Type B pancreatic cell (in vitro differentiated cells): ENCODE measurements at places on chromosomes 13 and 19. TPM values are rescaled to one million over a fixed set of nuclear protein-coding genes. Genes with fewer than 3 reads are reported as not detected.
A peak's percentile ranks its signal among the peaks of the same experiment; 100 is the strongest.

- no peak overlapping the region for H3K4me3 ChIP-seq
- H3K27ac ChIP-seq, result no peak overlapping the region
- H3K27me3 ChIP-seq, result no peaks in the 10 kb centered on the region
- peaks cover 3% of the 10 kb centered on the region for H3K4me1 ChIP-seq
Observed at GRCh38 chr19:2888731-2889224, 11.9 kb upstream of the ZNF57 start.

- no peak overlapping the region for H3K4me3 ChIP-seq
- H3K27ac ChIP-seq, result no peak overlapping the region
- DNase-seq, result no peak
- peaks cover 12% of the 10 kb centered on the region for H3K4me1 ChIP-seq
Observed at GRCh38 chr13:98284679-98285078, 107.6 kb upstream of the RNF113B start.

GRCh38 chr19:15293781-15294491 is 38.4 kb downstream of the BRD4 start:
- no peaks in the 10 kb centered on the region for H3K27me3 ChIP-seq
- peaks cover 72% of the 10 kb centered on the region for H3K4me1 ChIP-seq
- peak overlapping the region; percentile 13 for H3K27ac ChIP-seq
- H3K36me3 ChIP-seq, result peaks cover 15% of the 10 kb centered on the region

GRCh38 chr13:113488283-113488682 is 2.2 kb downstream of the DCUN1D2 start:
- peaks cover 52% of the 10 kb centered on the region for H3K4me1 ChIP-seq
- no peaks in the 10 kb centered on the region for H3K27me3 ChIP-seq
- DNase-seq, result no peak
- H3K27ac ChIP-seq, result peak overlapping the region; percentile 10
- peak overlapping the region; percentile 97 for H3K4me3 ChIP-seq

- H3K4me1 ChIP-seq, result no peaks in the 10 kb centered on the region
- no peaks in the 10 kb centered on the region for H3K27me3 ChIP-seq
- no peak for DNase-seq
- no peak overlapping the region for H3K27ac ChIP-seq
- H3K4me3 ChIP-seq, result no peak overlapping the region
Observed at GRCh38 chr19:49555600-49556411, 24.6 kb downstream of the NOSIP start.

DNA sequence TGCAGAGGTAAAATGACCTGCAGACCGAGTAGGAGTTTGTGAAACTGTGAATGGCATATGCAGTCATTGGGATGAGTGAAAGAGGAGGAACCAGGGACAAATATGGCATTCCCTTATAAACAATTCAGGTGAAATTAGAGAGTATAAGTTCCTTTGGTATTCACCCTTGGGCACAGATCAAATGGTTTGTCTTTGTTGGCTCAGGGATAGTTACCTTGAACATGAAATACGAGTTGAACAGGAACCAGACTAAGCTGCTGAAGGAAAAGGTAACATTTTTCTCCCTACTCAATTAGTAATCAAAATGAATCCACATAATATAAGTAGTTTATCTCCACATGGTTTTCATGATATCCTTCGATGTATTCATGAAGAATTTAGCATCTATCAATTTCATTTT is 50.5 kb downstream of the SLITRK1 start:
- DNase-seq, result no peak
- peaks cover 11% of the 10 kb centered on the region for H3K4me1 ChIP-seq
- no peaks in the 10 kb centered on the region for H3K36me3 ChIP-seq
- peak overlapping the region; percentile 2 for H3K4me3 ChIP-seq
- H3K27ac ChIP-seq, result peak overlapping the region; percentile 59

GRCh38 chr19:13058951-13059660 is 43.6 kb downstream of the LYL1 start:
- peak overlapping the region; percentile 23 for H3K27ac ChIP-seq
- no peak overlapping the region for H3K4me3 ChIP-seq
- peaks cover 27% of the 10 kb centered on the region for H3K4me1 ChIP-seq
- DNase-seq, result no peak

DNA sequence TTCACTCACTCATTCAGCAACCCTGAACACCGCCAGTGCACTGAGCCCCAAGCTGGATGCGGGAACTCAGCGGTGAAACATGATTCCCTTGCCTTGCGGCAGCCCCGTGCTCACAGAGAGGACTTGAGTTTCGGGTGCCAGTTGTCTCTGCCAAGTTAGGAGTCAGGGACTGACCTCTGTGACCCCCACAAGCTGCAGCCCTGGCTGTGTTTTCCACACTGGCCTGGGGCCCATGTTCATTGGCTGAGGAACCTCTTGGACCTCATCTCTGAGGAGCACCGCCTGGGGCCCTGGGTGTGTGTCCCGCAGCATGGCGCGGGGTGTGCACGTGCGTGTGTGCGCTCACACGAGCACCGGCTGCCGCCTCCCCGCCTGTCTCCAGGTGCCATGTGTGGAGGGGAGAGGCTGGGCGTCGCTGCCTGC is 31.0 kb downstream of the CAPN12 start:
- H3K27ac ChIP-seq, result no peak overlapping the region
- no peaks in the 10 kb centered on the region for H3K4me1 ChIP-seq
- H3K27me3 ChIP-seq, result no peaks in the 10 kb centered on the region
- H3K4me3 ChIP-seq, result no peak overlapping the region
- DNase-seq, result no peak

ZNF763 gene
- 4.8 and 5.0 TPM in 2 replicates for total RNA-seq

PCSK4 gene
- 9.6 and 12.4 TPM in 2 replicates for total RNA-seq

ZNF682 gene
- total RNA-seq, result 10.8 and 16.2 TPM in 2 replicates

GARIN5B gene
- not detected in 2 replicates for total RNA-seq
